K562 (cell line): ENCODE measurements at places on chromosomes 1 and 21.
A peak's percentile ranks its signal among the peaks of the same experiment; 100 is the strongest.

DNA sequence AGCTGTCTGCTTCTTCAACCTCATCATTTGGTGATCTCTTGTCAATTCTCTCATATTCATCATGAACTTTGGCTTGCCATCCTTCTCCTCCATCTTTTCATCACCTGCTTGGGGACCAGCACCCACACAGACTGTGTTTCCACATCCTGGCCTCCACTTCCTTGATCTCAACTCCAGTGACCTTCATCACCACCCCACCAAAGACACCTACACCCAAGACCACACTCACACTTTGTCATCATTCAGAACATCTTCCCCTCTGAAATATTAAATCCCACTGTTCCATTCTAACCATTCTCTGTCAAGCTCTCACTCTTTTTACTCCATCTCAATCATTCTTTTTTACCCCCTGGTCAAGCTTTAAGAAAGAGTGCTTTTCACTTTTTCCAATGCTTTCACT lies 115.5 kb upstream of the VAV3 start:
- no peak for DNase-seq

- DNase-seq: no peak
Measured at GRCh38 chr1:71737768-71738167, 544.6 kb downstream of the NEGR1 start.

DNA sequence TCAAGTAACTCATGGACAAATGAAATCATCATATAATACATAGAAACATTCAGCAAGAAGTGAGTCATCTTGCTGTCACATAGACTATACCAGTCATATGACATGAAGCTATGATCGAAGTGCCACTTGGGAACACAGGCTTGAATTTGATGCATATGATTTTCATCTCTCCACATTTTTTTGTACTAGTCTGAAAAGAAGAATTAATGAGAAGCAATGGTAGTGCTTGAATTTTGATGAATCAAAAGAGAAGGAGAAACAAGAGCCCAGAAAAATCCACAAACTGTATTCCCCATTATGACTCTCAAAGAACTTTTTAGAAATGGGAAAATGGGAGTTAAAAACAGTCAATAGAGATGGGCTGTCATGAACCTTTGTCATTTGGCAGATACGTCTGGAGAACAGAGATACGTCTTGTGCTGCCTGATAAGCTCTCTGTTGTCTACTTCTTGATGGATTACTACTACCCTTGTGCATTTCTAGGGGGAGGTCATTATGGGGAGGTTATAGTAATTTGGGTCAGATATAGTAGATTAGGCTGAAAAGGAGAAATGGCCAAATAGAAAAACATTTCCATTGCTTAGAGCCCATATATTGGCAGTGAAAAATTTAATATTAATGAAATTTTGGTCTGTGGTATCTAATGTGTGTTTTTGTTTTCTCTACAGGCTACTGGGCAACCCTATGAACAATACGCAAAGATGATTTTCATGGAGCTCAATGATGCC lies 8.0 kb upstream of the LEPR start:
- peak; percentile 91 for DNase-seq

DNA sequence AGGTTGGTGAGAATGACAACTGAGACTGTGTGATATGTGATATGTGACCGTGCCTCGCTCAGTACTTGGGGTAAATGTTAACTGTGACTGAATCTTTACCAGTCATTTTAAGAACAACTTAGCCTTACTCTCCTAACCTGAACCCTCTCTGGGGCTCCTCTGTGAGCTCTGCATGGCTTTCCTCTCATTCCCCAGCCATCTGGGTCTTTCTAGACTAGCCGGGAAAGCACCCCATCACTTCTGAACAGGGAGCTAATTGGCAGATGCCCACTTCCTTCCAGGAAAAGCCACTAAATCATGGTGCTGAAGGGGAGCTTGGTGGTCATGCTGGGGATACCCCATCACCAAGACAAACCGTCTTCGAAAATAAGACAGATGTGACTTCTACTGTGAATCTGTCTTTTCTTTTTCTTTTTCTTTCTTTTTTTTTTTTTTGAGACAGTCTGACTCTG lies 16.5 kb upstream of the FOXO6 start:
- no peak for DNase-seq

GRCh38 chr1:66401244-66401643 lies 132.7 kb upstream of the SGIP1 start:
- DNase-seq: no peak

DNA sequence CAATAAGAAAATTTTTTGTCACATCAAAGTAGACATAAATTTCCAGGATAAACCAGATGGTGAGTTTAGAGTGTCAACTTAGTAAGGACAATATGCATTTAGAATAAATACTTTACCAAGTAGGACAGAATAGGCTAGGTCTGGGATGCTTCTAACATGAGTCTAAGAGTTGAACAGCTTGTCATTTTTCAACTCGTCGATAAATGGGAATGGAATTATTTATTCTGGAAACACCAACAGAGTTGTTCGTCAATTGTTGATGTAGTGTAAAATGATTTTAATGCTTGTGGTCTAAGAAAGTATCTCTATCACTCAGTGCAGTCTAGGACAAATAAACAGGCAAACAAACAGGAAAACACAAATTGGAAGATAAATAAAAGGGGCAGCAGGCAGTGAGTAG lies 358.4 kb upstream of the ST6GALNAC5 start:
- DNase-seq: no peak

DNA sequence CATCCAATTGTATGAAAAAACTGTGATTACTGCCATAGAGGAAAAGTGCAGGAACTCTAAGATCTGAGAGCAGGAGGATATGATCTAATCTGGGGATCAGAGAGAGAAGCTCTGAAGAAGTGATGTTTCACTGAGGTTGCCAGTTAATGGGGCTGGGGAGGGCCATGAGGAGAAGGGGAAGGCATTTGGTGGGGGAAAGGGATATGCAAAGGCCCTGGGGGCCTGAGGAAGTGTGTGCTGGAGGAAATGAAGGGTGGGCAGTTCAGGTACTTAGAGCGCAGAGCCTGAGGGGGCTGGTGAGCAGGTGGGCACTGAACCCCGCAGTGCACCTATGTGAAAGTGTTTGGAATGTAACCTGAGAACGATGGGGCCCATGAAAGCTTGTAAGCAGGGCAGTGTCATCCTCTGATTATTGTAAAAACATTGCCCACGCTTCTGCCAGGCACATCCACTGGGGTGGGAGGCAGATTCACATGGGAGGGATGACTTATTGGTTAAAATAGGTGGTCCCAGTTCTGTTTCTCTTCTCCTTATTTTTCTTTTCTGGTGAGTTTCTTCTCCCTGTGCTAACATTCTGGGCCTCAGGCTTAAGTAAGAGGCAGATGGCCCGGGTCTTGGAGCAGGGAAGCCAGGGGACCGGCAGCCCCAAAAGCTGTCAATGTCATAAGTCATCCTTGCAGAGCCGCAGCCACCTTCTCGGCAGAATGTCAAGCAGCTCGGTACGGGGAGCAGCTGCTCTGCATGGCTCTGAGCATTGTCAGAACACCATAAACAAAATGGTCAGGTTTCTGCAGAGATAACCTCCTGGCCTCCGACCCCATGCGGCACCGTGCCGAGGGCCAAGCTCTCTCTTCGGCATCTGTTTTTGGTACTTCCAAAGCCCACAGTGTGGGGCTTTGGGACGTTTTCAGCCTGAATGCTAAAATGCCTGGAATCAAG lies 492.0 kb upstream of the VAMP3 start:
- DNase-seq: no peak

DNA sequence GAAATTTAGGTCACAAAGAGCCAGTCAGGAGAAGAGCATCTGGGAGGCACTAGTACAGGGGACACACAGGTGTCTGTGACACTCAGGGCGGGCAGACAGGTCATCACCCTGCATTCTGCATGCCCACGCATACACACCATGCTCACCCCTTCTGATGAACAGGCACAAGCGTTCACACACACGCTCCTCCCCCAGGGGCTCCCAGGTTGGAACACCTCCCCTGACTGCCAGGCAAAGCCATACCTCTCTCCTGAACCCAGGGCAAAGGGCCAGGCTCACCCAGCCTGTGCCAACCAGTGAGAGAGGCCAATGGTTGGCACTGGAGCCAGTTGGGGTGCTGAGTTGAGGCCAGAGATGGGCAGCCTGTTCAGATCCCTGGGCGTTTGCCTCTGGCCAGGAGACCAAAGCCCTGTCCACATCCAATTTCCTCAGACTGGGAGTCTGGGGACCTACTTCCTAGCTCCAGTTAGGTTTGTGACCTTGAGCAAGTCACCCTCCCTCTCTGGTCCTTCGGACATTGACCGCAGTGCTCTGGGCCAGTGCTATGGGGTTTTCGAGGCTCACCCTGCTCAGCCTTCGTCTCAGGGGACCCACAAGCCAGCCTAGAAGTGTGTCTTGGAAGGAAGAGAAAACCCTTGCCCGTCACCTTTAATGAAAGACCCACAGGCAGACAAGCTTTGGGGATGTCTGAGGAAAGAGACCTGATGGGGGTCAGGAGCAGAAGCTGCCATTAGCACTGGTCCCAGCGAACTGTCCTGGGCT lies 5.8 kb upstream of the LAD1 start:
- no peak for DNase-seq

DNA sequence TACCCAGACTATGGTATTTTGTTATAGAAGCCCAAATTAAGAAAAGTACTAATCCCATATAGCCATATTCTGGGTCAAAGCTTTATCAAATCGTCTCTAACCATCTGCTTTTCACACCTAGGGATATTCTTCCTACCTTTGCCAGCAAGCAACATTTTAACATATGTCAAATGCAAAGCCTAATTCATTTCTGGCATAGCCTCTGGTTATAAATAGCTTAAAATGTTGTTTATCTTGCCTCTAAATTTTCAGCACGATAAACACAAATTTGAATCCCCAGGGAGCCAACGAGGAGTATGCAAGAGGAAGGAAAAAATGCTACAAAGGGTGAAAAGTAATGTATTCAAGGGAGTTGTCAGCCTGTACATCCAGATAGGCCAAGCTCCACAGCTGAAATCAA lies 357.2 kb downstream of the KCNH1 start:
- no peak for DNase-seq

- no peak for DNase-seq
Measured at GRCh38 chr1:113875714-113876113, 4.2 kb upstream of the PTPN22 start.

- no peak for DNase-seq
Measured at GRCh38 chr1:183039985-183040447, 16.8 kb downstream of the LAMC1 start.

- no peak for DNase-seq
Measured at GRCh38 chr1:109114342-109114674, 393 bp downstream of the ELAPOR1 start.

DNA sequence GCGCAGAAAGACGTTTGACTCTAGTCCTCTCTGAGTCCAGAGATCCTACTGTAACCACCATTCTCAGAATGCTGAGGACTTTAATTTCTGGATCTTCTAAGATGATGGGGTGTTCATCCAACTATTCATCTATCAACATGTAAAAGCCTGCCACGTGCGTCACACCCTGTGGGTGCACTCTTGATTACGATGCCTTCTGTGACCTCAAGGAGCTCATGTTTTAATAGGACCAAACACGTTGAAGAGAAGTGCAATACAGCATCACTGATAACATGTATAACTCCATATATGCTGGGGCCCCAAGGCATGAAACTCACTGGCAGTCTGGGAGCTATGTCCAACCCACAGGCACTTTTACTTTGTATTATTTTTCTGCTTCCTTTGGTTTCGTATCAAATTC lies 19.0 kb downstream of the KIAA0040 start:
- no peak for DNase-seq

DNA sequence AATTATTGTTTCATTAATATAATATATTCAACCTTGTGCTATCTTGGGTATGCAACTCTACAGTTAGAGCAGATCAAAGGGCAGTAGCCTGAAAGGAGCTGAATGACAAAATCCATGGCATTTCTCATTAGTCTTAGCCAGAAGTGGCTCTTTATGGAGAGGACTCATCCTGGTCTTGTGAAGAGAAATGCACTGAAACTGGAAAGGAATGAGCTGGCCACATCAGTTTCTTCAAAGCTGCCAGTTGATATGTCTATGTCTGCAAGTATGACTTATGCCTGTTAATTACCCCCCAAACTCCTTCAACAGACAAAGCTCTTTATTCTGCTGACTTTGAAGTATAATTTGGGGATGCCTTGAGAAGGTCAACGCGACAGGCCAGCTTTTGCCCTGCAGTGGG lies 119.0 kb upstream of the UBE2U start:
- DNase-seq: no peak

GRCh38 chr1:202649553-202650392 lies 60.5 kb downstream of the SYT2 start:
- no peak for DNase-seq

GRCh38 chr1:67835663-67836452 lies 2.6 kb upstream of the GNG12 start:
- no peak for DNase-seq

- no peak for DNase-seq
Measured at GRCh38 chr1:46581681-46582455, 22.2 kb downstream of the MKNK1 start.

- no peak for DNase-seq
Measured at GRCh38 chr1:220407191-220407590, 120.7 kb upstream of the MARK1 start.

GRCh38 chr1:108884968-108885367 lies 8.2 kb downstream of the GPSM2 start:
- no peak for DNase-seq

DNA sequence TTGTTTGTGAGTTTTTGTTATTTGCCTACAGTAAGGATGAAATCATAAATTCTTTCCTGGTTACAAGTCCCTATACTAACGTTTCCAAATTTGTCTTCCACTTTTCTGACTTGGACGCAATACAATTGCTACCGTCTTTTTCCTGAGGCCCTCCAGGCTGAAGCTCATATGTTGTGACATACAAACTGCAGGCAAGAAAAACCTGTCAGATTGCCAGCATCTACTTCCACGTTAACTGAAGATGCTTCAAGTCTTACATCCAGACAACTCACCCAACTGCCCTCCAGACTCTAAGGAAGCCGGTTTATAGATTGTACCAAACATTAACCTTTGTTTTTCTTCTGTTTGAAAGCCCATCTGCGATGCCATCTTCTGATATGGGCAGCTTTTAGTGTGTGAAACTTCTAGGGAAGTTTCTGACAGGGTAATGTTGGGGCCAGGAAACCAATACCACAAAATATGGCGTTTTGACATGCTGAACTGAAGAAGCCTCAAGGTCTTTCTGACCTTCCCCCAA lies 21.4 kb upstream of the RNF11 start:
- DNase-seq: no peak

- peak; percentile 53 for DNase-seq
Measured at GRCh38 chr1:110235834-110236682, 25.9 kb downstream of the KCNC4 start.
